ENCODE measurements at places on chromosomes 16 and 17.

GRCh38 chr16:5678371-5678770 is 580.8 kb upstream of the EEF2KMT start:
- DNase-seq: no peak

GRCh38 chr17:49574945-49575678 is 559 bp upstream of the NXPH3 start:
- DNase-seq: no peak

DNA sequence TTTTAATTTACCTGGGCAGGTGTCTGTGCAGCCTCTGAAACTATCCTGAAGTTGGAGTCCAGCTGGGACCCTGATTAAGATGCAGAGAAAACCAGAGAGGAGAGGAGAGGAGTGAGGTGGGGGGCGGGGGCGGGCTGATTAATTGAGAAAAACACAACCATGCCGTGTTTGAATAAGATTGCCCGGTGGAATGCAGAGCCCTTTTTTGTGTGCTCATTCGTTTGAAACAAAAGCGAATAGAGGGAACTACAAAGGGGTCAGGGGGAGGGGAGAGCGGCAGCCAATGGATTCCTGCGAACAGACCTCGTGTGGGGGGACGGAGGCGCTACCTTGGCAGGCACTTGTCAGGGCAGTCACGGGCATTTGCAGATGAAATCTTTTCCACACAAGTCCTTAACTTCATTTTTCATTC is 355.8 kb downstream of the SOX9 start:
- no peak for DNase-seq

DNA sequence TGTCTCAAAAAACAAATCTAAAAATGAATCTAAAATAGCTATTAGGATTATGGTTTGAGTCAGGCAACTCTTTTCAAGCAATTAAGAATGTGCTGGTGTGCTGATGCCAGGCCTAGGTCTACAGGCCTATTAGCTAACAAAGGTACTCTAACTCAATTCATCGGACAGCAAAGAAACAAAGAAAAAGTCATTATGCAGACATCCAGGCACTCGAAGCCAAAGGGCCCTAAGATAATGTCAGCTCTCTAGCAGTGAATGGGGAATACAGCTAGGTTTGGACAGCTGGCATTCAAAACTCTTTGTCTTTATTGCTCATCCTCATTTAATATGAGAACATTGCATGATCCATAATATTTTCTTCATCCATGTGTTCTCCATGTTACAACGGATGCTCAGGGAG is 108.5 kb downstream of the TMEM114 start:
- DNase-seq: no peak

GRCh38 chr16:67336648-67337047 is 10.0 kb downstream of the LRRC36 start:
- DNase-seq: no peak

DNA sequence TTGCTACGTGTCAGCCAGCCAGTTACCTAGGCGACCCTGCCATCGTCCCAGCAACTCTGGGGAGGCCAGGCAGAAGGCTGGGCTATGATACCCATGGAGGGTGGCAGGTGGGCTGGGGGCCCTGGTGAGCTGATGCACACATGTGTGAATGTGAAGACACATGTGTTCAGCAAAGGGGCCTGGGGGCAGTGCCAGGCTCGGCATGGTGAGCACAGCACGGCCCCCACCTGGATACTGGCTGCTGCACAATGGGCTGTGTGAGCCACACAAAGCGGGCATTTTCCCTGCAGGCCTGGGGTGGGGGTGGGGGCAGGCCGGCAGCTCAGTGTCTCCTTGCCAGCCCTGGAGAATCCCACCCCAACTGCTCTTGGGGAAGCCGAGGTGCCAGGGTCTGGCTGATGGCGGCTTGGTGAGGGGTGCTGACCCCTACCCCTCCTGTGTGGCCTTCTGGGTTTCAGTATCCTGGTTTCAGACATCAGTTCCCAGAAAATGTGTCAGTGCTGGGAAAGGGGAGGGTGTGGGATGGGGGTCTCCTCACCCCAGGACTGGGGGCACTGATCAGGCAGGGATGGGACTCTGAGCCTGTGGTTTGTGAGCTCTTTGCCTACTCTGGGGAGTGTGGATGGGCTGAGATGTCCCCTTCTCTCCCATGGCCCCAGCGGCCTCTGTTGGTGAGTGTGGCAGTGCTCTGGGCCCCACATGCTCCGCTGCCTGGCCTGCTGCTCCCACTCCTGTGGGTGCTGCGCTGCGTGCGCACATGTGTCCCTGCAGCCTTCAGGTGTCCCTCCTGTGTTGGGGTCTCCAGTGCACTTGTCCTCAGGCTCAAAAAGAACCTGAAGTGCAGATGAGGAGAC is 5.1 kb downstream of the LLGL1 start:
- no peak for DNase-seq

- no peak for DNase-seq
Measured at GRCh38 chr16:57603115-57604024, 25.1 kb upstream of the ADGRG1 start.
